Activated CD4-positive, alpha-beta memory T cell treated with anti-CD3 and anti-CD28 coated beads, Interleukin-2, amount 10 ng/mL, durations not matched to agents 7 days and 5 days (primary cell): ENCODE measurements at places on chromosomes 5 and 9. TPM values are rescaled to one million over a fixed set of nuclear protein-coding genes. Genes with fewer than 3 reads are reported as not detected.

The LVRN gene
- 0.13 TPM for total RNA-seq

The FOXD4L5 gene
- 0.13 TPM for total RNA-seq

The MRPS2 gene
- 37.5 TPM for total RNA-seq

GRCh38 chr5:122153774-122154173 is 24.4 kb downstream of the ZNF474 start:
- no peak for DNase-seq

DNA sequence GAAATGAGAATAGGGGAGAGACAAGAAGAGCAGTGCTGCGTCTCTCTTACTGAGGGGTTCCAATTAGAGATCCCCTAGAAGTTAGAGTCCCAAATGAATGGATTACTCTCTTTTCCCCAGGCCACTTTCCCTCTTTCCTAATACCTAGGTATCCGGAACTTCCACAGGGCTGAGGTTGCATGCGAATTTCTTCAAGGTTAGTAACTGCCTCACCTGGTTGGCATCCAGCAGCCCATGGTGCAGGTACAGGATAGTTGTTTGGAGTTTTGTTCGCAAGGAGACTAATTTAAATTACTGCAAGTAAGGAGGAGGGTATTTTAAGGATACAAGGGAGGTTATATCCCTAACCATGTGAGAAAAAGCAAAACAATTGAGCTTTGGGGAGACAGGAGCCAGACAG is 52.4 kb upstream of the JAK2 start:
- no peak for DNase-seq

GRCh38 chr5:45847877-45848276 is 151.7 kb upstream of the HCN1 start:
- no peak for DNase-seq

GRCh38 chr5:51225789-51226742 is 157.2 kb upstream of the ISL1 start:
- DNase-seq, result no peak

GRCh38 chr5:176458904-176459561 is 10.8 kb downstream of the FAF2 start:
- DNase-seq, result no peak

- peak; percentile 76 for DNase-seq
Measured at GRCh38 chr9:131585375-131585774, 40.1 kb downstream of the PRRT1B start.

DNA sequence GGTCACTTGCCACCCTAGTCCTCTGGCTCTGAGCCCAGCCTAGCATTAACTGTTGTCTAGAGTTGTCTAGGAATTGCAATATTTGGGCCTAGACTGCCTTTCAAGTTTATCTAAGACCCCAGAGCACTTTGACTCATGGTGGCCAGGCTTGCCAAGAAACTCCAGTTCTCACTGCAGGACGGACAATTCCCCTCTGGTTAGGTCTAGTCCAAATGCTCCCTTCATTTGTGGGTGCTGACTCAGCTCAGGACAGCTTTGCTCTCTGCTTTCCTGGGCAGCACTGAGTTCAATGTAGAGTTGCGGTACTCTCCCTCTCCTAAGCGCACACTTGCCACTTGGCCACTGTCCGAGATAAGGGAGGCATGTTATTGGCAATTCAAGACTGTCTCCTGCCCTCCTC is 619.4 kb downstream of the TLE1 start:
- DNase-seq, result no peak

DNA sequence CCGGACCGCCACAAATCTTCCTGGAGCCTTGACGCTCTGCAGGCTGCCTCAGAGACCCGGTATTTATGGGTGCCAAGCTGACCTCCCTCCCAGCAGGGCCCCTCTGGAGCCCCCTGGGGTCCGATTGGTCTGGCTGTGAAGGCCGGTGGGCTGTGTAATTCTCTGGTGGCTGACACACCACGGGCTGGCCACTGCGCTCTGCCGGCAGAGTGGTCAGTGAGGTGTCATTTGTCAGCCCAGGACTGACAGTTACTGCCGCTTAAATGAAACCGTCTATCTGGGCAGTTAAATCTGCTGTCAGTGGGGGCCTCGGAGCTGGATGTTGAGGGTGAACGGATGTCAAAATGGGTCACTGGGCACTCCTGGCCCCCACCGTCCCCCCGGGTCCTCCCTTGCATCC is 10.7 kb downstream of the NR5A1 start:
- DNase-seq, result no peak

DNA sequence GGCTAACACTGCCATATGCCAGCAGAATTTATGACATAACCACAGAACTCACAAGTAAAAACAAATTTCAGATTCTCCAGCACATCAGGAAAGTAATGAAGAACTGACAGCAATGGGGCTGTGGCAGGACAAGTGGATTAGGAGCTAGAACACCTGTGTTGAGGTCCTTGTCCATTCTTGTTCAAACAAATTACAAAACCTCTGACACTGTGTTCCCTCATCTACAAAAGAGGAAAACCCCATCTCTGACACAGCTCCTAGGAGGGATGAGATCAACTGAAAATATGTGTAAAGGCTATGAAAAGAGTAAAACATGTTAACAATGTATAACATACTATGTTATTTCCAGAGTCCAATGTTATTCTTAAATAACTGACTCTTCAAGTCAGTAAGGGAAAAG is 23.5 kb downstream of the ELP1 start:
- no peak for DNase-seq

- no peak for DNase-seq
Measured at GRCh38 chr5:114953565-114953964, 216.1 kb downstream of the TRIM36 start.

DNA sequence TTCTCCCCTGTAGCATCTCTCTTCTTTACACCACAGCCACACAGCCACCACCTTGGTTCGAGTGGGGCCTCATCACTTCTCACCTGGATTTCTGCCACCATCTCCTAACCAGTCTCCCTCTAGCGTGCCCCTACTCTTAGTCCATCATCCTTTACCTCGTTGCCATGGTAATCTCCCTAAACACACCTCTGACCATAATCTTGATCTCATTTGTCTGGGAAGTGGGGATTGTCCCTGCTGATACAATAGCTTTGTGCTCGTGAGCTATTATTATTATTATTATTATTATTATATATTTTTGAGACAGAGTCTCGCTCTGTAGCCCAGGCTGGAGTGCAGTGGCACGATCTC is 76.5 kb upstream of the HSPA9 start:
- DNase-seq, result no peak

GRCh38 chr9:35766997-35767396 is 12.9 kb upstream of the MSMP start:
- no peak for DNase-seq

- DNase-seq, result no peak
Measured at GRCh38 chr9:101840694-101841188, 102.3 kb upstream of the GRIN3A start.

- no peak for DNase-seq
Measured at GRCh38 chr5:126878634-126879033, 101.7 kb downstream of the LMNB1 start.

DNA sequence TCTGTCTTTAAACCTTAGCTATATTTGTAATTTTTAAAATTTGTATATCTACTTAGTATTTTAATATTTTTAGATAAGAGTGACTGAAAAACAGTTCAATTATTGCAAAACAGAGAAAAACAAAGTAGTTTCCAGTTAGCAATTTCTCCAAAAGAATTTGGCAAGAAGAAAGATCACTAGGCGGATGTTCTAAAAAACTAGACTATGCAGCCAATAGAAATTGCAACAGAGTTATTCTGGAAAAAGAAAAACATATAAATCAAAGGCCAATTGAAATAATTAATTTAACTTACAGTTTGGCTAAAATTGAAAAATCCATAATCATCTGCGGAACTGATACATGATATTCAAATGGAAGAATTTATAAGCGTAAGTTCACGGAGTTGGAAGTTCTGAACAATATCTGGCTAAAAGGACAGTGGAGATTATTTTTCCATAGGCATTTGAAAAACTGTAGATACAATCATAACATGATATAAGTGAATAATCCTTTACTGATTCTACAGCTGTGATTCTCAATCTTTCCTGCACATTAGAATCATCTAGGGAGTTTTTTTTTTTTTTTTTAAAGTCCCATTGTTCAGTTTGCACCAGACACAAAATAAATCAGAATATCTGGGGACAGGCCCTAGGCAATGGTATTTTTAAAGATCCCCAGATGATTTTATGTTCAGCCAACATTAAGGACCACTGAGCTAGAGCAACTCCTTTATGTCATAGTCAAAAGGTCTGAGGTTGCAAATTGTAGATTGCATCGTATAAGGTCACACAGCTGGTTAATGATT is 605.1 kb upstream of the DAB2 start:
- DNase-seq, result no peak

- DNase-seq, result no peak
Measured at GRCh38 chr9:137455359-137455991, 3.7 kb downstream of the NSMF start.

- no peak for DNase-seq
Measured at GRCh38 chr9:115606838-115607237, 488.9 kb upstream of the TNC start.

- DNase-seq, result no peak
Measured at GRCh38 chr9:127336506-127337352, 60.2 kb upstream of the SLC2A8 start.

DNA sequence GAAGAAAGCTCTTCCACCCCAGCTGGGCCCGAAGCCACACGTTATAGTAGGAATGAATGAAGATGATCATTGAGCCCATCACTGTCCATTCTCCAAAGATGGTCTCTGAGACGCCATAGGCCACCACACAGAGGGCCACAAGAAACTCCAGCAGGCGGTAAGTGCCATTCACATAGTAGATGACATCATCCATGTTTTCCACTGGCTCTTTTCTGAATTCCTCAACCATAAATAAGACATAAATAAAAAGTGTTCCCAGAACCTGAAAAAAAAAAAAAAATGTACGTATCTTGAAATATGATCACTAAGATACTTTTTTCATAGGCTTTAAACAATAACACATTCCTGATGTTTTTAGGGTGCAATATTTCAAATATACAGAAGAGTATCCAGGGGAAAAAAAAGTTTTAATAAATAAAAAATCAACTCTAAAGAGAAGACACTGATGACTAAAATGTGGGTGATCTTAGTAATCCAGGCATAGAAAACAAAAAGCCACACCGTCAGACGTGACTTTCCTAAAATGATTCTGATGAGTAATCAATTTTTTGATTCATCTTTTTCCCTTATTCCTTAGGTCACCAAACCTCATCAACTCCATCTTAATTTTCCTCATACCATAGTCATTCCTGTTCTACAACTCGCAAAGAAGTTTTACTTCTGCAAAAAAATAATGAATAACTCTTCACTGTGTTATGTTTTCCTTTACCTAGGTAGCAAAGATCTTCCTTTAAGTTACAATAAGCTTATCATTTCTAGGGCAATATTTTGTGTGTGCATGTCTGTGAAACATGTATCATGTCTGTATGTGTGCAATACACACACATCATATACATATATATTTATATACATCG is 47.8 kb downstream of the RNF145 start:
- no peak for DNase-seq

DNA sequence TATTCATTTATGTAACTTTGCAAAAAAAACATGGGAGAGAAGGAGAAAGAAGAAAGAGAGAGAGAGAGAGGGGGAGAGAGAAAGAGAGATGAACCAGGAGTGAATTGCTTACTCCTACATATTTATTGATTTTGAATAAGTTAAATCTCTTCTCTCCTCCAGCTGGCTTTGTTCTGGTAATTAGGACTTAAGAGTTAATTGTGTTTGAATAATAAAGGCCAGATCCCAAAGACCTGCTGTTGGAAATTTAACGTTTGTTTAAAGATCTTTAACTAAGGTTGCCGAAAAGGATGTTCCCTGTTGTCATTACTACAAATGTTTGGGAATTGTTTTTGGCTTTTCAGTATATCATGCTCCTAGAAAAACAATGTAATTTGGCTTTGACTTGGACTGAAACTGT is 473.0 kb downstream of the TUSC1 start:
- no peak for DNase-seq

GRCh38 chr5:155822177-155822576 is 504.8 kb upstream of the SGCD start:
- DNase-seq, result no peak

- no peak for DNase-seq
Measured at GRCh38 chr5:36009698-36010097, 18.5 kb upstream of the UGT3A1 start.

DNA sequence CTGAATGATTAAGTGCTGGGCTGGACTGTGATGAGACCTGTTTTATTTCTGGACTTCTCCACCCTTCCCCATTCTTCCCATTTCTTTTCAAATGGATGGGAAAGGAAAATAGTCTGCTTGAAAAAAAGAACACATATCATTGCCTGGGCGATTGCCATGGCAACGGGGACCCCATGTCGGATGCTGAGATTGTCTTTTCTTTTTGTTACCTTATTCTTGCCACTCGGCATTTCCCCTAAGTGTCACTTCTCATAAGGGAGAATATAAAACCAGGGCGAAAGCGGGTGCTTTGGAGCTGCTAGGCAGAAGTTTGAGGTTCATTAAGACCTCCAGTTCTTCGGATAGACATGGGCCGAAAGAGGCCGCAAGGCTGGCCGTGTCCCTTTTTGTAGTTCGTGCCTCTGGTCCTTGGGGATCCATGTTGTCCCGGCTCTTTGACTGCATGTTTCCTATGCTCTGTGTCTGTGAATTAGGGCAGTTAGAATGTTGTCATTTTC is 763 bp downstream of the FGD3 start:
- no peak for DNase-seq

DNA sequence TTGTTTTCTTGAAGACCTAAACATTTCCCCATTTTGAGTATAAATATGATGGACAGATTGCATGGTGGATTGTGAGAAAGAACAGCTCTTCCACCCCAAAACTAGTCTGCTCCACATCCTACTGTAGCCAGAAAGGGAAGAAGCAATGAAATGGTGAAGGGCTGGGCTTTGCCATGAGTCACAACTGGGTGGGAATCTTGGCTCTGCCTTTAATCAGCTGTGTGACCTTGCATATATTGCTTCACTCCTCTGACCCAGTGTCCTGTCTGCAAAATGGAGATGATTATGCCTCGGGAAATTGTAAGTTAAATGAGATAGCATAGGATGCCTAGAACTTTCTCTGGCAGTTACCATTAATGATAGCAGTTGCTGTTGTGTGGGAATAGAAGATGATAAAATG is 101.9 kb downstream of the PDE8B start:
- no peak for DNase-seq

DNA sequence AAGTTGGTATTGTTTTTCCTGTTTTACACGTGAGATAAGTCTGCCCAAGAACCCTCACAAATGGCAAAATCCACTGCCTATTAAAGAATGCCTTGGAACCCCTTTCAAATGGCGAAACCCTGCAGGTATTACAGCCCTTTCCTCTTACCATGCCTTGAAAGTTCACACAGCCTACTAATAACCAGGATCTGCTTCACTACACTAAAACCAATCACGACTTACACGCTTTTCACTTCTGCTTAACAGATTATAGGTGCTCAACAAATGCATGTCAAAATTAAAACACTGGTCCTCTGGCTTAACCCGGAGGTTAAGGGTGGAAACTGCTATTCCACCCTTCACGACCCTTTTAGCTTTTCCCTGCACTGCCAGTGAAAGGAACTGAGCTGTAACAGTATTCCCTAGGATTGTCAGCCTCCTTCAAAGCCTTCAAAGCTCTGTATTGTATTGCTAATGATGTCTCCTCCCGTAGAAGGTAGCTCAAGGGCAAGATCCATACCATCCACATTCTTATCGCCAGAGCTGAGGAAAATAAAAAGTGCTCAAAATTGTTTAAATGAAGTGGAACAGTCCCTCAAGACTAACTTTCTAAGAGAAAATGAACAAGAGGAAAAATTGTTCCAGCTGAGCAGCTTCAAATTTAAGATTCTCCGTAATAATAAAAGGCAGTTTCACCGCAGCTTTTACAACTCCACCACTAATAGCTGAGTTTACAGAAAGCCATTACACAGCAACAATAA is 997 bp downstream of the AUH start:
- no peak for DNase-seq
